ENCODE measurements at places on chromosomes 3 and 15.

GRCh38 chr15:70835415-70835814 lies 18.5 kb downstream of the LARP6 start:
- DNase-seq, result no peak

DNA sequence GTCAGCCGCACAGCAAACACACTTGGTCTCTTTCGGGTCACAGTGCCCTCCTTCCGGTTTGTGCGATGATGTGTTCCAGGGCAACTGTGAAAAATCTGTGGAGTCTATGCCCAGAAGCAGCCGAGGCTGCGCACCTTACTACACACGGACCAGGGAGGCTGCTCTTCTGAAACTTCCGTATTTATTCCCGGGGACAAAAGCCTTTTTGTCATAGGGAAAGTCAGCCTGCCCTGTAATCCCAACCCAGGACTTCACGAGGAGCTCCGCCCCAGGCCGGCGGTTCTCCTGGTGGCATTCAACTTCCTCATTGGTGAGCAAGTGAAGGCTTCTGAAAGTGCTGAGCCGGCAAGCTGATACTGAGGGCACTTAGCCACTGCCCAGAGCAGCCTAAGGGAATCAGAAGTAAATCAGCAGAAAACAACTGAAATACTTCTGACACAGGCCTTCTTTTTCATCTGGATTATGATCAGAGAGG lies 126.5 kb downstream of the FMN1 start:
- no peak for DNase-seq

GRCh38 chr3:72768006-72768441 lies 80.2 kb downstream of the SHQ1 start:
- DNase-seq, result no peak

- no peak for DNase-seq
These were observed 32.2 kb upstream of the FAM174B start for GRCh38 chr15:92687746-92688145.

DNA sequence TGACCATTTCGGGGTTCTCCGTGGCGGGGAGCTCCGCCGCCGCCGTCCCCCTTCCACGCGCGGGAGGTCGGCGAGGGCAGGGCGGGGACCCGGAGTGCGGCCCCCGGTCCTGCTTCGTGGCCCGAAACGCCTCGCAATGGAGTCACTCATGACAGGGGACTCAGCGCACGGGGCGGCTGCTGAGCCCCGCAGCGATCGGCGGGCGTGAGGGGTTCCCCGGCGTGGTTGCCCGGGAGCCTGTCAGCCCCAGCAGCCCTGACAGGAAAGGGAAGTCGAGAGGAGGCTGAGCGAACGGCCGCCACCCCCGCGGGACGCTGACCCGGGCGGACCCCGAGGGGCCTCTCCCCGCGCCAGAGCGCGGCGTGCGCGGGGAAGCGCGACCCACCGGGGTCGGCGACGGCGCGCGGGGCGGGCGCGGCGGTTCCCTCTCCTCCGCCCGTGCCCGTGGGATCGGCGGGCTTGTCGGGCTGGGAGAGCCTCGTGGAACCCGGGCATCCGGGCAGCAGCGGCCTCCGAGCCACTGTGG lies 564 bp upstream of the PIGZ start:
- no peak for DNase-seq

GRCh38 chr15:50774450-50774849 lies 8.9 kb upstream of the SPPL2A start:
- DNase-seq, result no peak
